Forelimb muscle (tissue), 1 donor: ENCODE measurements at places on chromosomes 3 and 15. TPM values are rescaled to one million over a fixed set of nuclear protein-coding genes. Genes with fewer than 3 reads are reported as not detected.

DNA sequence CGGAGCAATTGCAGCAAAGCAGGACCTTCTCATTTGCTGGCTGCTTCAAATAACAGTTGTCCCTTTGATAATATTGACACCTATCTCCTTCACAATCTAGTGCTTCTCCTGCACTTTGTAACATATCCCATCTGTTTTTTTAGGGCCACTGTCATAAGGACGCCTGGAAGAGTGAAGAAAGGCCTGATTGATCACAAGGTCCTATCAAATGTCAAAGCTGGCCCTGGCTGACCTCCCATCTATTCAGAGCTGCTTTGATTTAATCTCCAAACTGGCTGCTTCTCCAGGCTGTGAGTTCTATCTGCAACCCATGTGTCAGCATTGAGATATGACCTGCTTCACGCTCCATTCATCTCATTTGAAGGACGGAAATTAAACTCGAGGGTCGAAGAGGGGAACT is 601.2 kb upstream of the KCNMB2 start:
- no peak for DNase-seq

DNA sequence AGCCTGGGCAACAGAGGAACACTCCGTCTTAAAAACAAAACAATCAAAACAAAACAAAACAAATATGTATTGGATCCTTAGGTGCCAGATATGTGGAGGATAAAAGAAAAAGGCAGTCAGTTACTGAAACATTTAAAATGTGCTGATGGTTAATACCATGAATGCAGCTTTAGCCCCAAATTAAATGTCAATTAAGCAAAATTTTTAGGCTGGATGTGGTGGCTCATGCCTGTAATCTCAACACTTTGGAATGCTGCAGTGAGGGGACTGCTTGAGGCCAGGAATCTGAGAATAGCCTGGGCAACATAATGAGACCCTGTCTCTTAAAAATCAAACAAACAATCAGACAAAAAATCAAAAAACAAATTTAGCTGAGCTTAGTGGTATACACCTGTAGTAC is 8.5 kb upstream of the CHMP2B start:
- no peak for DNase-seq

DNA sequence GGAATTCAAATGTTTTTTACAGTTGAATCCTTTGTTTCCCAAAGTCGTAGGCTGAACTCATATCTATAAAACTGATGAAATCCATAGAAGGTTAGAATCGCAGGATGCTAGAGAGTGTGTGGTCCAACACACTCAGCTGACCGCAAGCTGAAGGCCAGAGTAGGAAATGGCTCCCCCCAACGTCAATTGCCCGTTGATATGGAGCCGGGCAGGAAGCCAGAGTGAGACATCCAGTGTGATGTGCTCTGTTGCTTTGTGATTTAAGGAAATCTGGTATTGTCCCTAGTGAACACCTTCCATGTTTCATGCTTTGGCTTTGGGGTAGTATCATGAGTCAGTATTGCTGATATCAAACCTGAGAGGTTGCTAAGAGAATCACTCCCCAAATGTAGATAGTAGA is 5.8 kb upstream of the MEX3B start:
- DNase-seq: no peak

SPG11 gene
- polyA plus RNA-seq: 41.6 TPM
